Endothelial cell of umbilical vein (primary cell): ENCODE measurements at places on chromosomes 3 and 15. TPM values are rescaled to one million over a fixed set of nuclear protein-coding genes. Genes with fewer than 3 reads are reported as not detected.

Gene C3orf49
- not detected in 2 replicates for total RNA-seq

Gene CYP1A1
- total RNA-seq, result 5.8 and 7.6 TPM in 2 replicates

DNA sequence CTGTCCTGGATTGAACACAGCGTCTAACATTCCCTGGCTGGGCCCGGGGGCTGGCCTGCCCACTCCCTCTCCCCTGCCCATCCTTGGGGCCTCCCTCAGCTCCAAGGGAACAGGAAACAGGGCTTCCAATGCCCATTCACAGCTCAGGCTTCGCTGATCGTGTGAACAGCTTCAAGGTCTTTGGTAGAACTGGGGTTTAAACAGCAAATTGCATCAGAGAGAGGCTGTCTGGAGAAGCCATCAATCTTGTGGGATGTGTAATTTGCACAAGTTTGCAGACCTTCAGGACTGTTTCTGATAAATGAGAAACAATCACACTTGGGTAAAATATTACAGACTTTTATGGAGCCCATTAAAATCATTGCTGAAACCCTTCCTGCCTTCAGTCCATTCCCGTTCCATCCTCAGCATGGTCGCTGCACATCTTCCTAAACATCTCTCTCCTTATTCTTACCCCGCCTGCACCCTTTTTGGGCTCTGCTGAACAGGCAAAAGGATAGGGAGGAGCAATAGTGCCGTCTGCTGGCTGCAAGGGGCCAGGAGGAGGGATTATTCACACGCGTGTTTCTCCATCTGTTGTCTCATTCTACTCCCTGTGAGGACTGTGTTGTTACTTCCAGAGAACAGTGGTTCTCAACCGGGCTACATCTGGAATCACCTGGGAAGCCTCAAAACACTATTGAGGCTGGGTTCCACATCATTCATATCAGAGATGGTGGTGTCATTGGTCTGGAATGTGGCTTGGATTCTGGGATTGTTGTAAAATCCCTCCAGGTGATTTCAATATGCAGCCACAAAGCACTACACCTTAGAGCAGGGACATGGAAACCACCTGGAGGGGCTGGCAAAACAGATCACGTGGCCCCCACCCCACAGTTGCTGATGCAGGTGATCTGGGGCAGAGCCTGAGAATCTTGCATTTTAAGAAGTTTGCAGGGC, 116.3 kb downstream of the CLSTN2 start:
- H3K4me3 ChIP-seq, result no peak overlapping the region
- no peak for DNase-seq
- no peaks in the 10 kb centered on the region for H3K4me1 ChIP-seq
- no peaks in the 10 kb centered on the region for H3K36me3 ChIP-seq
- H3K27ac ChIP-seq, result no peak overlapping the region

Gene UBL7
- 31.9 and 32.8 TPM in 2 replicates for total RNA-seq

DNA sequence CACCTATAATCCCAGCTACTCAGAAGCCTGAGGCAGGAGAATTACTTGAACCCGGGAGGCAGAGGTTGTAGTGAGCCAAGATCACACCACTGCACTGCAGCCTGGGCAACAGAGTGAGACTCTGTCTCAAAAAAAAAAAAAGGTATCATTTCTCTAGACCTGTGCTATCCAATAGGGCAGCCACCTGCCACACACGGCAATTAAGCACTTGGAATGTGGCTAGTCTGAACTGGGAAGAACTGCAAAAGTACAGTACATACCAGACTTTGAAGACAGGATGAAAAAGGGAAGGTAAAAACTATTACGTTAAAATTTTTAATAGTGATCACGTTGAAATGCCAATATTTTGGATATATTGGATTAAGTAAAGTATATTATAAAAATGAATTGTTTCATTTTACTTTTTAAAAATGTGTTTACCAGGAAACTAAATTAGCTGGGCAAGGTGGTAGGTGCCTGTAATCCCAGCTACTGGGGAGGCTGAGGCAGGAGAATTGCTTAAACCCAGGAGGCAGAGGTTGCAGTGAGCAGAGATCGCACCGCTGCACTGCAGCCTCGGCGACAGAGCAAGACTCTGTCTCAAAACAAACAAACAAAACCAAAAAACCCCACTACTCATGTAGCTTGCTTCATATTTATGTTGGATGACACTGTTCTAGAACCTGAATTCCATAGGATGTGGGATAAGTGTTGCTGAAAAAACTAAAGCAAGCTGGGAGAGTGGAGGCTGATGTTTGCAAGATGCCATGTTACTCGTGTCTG, 2.3 kb downstream of the CYP8B1 start:
- DNase-seq, result no peak
- no peaks in the 10 kb centered on the region for H3K36me3 ChIP-seq
- no peaks in the 10 kb centered on the region for H3K4me1 ChIP-seq
- peaks cover 6% of the 10 kb centered on the region for H3K27me3 ChIP-seq

Gene TMIE
- 0.18 and 0.27 TPM in 2 replicates for total RNA-seq

DNA sequence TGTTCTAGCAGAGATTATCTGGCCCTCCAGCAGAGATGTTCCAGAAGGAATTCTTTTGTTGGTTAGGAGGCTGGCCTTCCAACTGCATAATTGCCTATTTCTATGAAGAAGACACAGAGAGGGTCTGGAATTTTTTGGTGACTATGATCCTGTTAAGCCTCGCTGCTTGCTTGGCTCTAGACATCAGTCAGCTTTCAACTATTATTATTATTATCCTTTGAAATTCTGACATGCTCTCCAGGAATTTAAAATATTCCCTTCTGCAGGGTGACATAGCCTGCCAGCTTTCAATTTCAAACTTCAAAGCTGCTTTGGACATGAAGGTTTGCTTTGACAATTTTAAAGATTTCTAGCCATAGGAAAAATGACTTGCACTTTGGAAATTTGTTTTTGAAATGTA, 26.3 kb upstream of the ZNF148 start:
- no peaks in the 10 kb centered on the region for H3K4me1 ChIP-seq
- no peak for DNase-seq
- no peak overlapping the region for H3K27ac ChIP-seq

Gene SNX33
- total RNA-seq, result 10.6 and 12.6 TPM in 2 replicates

Gene OR5H15
- not detected in 2 replicates for total RNA-seq

GRCh38 chr3:123498761-123499160, 49.9 kb upstream of the ADCY5 start:
- no peaks in the 10 kb centered on the region for H3K27me3 ChIP-seq
- H3K36me3 ChIP-seq, result no peaks in the 10 kb centered on the region
- H3K4me3 ChIP-seq, result no peak overlapping the region
- DNase-seq, result no peak

Gene HOMER2
- 0.60 and 0.97 TPM in 2 replicates for total RNA-seq

DNA sequence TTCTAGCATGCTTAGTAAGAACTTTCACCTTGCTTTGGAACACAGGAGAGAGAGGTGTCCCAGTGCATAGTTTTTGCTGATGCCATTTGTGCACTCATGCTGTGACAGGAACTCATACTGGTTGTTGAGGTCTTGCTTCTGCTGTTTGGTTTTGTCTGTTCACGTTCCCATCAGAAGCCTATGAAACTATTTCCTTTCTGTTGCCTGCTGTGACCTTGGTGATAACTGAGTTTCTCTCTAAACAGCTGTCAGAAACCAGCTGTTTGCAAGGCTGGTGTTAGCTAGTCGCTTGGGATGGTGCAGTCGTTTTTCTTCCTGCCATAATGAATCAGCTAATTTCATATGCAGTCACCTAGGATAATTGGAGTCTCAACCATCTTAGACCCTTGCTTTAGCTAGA, 724.1 kb downstream of the GRM7 start:
- no peaks in the 10 kb centered on the region for H3K36me3 ChIP-seq
- H3K4me3 ChIP-seq, result no peak overlapping the region
- H3K27me3 ChIP-seq, result no peaks in the 10 kb centered on the region
- no peak overlapping the region for H3K27ac ChIP-seq
- no peaks in the 10 kb centered on the region for H3K4me1 ChIP-seq
- no peak for DNase-seq

- no peaks in the 10 kb centered on the region for H3K4me1 ChIP-seq
- no peaks in the 10 kb centered on the region for H3K36me3 ChIP-seq
- H3K27me3 ChIP-seq, result no peaks in the 10 kb centered on the region
- no peak for DNase-seq
- no peak overlapping the region for H3K4me3 ChIP-seq
- no peak overlapping the region for H3K27ac ChIP-seq
Measured at GRCh38 chr3:101611023-101611422, 37.0 kb downstream of the PCNP start.

GRCh38 chr15:82916161-82916952, 36.2 kb downstream of the HOMER2 start:
- no peak overlapping the region for H3K4me3 ChIP-seq
- no peaks in the 10 kb centered on the region for H3K4me1 ChIP-seq
- DNase-seq, result no peak
- no peaks in the 10 kb centered on the region for H3K27me3 ChIP-seq

DNA sequence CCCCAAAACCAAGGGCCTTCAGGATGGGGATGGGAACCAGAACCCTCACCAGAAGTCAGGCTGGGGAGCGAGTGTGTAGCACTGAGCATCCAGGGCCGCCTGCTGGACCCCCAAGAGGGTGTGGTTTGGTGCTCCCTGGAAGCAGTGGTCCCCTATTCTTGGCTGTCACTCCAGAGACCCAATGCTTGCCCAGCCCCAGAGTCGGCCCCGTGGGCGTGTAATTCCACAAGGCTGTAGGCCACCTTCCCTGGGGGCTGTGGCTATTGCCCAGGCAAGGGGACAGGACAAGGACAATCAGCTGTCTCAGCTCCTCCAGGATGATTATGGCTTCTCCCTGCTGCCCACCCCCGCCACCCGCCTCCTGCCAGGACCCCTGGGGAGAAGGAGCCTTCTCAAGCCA, 14.5 kb downstream of the IGDCC3 start:
- H3K4me1 ChIP-seq, result no peaks in the 10 kb centered on the region
- DNase-seq, result no peak
- peaks cover 16% of the 10 kb centered on the region for H3K27me3 ChIP-seq
- no peak overlapping the region for H3K27ac ChIP-seq

DNA sequence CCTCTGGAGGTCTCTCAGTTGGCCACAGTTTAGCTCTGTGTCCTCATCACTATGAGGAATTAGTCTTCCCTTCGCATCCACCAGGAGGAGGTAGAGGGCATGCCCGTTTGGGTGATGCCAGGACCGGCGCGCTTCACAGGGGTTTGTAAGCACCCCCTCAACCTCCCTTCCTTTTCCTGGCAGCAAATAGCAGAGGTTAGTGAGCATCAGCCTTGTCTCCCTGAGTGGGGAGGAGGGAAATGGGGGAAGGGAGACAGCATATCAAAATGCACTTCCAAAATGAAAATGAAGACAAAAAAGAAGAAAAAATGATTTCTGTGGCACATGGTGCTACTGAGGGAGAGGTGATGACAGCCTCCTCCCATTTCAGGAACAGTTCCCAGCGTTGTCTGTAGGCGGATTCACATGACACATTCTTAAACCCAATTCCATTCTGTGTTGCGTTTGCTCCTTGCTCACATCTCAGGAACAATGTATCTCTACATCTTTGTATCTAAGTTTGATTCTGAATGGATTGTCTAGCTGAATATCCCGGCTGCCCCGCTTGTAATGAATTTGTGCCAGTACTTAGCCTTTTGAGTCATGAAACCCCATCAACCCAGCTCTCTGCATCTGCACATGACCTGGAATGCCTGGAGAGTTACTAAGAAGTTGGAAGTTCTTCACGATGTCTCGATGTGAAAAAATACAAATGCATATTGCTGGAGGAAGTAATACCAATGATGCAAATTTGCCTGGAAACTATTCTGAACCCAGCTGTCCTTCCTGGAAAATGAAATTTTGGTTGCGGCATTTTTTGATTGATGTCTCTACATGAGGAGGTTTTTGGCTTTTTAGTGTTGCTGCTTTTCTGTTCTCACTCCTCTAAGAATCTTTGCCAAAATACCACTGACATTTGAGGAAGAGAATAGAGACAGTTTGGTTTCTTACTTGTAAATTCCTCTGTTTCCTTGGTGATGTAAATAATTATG, 45.2 kb downstream of the TYRO3 start:
- peaks cover 7% of the 10 kb centered on the region for H3K4me1 ChIP-seq
- H3K27me3 ChIP-seq, result peaks cover 3% of the 10 kb centered on the region
- no peak overlapping the region for H3K4me3 ChIP-seq
- no peaks in the 10 kb centered on the region for H3K36me3 ChIP-seq
- H3K27ac ChIP-seq, result no peak overlapping the region

Gene EPHA6
- total RNA-seq, result 0.28 TPM in 1 of 2 replicates, not detected in the other

- H3K27me3 ChIP-seq, result no peaks in the 10 kb centered on the region
- no peak overlapping the region for H3K4me3 ChIP-seq
- no peak overlapping the region for H3K27ac ChIP-seq
Measured at GRCh38 chr3:119234610-119235009, 6.1 kb downstream of the B4GALT4 start.

DNA sequence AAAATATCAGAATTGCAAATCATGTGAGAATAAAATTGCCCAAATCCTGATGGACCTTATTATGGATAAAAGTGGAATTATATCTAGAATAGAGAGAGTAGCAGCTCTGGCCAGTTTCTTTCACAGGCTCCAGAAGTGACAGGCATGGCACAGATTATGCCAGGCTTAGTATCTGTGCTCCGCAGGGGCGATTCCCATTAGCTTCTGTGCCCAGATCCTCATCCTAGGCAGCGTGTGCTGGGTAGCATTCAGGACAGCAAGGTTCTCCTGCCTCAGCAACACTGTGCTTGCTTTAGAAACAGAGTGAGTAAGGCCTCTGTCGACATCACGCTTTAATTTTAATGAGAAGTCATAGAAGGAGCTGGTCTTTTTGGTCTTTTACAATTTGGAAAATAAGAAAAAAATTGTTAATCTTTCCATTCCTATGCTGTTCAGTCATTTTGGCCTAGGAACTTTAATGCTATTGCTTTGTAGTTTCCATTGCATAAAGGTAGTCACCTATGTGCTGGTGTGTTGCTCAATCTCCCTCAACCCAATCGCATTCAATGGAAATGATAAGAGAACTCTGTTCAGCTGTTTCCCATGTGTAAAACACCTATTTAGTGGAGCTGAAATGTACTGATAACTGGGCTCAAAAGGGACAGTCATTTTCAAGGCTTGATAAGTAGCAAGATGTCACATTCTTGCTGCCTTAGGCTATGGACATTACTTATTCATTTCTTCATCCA, 770.1 kb downstream of the AGBL1 start:
- H3K4me1 ChIP-seq, result no peaks in the 10 kb centered on the region
- no peak overlapping the region for H3K4me3 ChIP-seq
- H3K36me3 ChIP-seq, result no peaks in the 10 kb centered on the region
- H3K27ac ChIP-seq, result no peak overlapping the region
- H3K27me3 ChIP-seq, result no peaks in the 10 kb centered on the region

Gene IL20RB
- total RNA-seq, result 1.6 and 2.5 TPM in 2 replicates

DNA sequence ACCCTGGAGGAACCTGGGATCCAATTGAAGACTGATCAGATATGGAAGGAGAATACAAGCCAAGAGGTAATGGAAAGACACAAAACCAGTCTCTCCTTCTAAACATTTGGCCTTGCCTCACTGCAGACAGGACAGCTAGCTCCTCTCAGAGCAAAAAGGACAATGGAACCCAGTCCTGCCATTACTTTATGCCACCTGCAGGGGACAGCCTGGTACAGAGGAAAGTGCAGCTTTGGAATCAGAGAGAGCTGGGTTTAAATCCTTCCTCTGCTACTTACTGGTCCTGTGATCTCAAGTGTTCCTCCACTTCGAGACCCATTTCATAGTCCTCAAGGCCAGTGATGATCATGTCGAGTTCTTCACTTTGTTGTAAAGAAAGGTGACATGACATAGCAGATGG, 159.4 kb upstream of the SMAD3 start:
- no peaks in the 10 kb centered on the region for H3K27me3 ChIP-seq
- H3K4me3 ChIP-seq, result no peak overlapping the region
- no peak for DNase-seq
- peaks cover 6% of the 10 kb centered on the region for H3K4me1 ChIP-seq
- no peaks in the 10 kb centered on the region for H3K36me3 ChIP-seq

Gene CFAP44
- 3.3 and 4.7 TPM in 2 replicates for total RNA-seq

Gene CCR3
- total RNA-seq, result not detected in 2 replicates

Gene ZNF502
- 4.1 and 4.2 TPM in 2 replicates for total RNA-seq

- no peak overlapping the region for H3K4me3 ChIP-seq
- H3K27ac ChIP-seq, result no peak overlapping the region
- peaks cover 13% of the 10 kb centered on the region for H3K4me1 ChIP-seq
- DNase-seq, result no peak
Measured at GRCh38 chr3:9912294-9912935, 4.5 kb upstream of the IL17RC start.
